Stimulated activated CD8-positive, alpha-beta memory T cell treated with anti-CD3 and anti-CD28 coated beads, Interleukin-12 subunit alpha, Interleukin-12 subunit beta, amount 100 ng/mL, for 4 hours (primary cell): ENCODE measurements at places on chromosomes 12 and 14.

DNA sequence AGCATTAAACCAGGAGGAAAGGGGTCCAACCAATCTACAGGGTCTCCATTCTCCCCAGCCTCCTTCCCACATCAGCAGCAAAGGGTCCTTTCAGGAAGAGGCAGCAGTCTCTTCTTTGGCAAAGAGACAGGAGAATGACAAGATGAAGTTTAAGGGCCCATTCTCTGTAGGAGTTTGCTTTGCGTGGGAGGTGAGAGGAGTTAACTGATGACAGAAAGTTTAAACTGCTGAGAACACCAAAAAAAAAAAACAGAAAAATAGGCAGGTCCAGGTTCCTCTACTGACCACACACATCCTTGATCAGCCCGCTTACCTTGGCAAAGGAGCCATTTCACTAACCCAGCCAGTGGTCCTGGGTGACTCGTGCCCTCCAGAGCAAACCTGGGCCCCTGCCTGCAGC is 5.7 kb downstream of the SLC6A13 start:
- no peak for DNase-seq

DNA sequence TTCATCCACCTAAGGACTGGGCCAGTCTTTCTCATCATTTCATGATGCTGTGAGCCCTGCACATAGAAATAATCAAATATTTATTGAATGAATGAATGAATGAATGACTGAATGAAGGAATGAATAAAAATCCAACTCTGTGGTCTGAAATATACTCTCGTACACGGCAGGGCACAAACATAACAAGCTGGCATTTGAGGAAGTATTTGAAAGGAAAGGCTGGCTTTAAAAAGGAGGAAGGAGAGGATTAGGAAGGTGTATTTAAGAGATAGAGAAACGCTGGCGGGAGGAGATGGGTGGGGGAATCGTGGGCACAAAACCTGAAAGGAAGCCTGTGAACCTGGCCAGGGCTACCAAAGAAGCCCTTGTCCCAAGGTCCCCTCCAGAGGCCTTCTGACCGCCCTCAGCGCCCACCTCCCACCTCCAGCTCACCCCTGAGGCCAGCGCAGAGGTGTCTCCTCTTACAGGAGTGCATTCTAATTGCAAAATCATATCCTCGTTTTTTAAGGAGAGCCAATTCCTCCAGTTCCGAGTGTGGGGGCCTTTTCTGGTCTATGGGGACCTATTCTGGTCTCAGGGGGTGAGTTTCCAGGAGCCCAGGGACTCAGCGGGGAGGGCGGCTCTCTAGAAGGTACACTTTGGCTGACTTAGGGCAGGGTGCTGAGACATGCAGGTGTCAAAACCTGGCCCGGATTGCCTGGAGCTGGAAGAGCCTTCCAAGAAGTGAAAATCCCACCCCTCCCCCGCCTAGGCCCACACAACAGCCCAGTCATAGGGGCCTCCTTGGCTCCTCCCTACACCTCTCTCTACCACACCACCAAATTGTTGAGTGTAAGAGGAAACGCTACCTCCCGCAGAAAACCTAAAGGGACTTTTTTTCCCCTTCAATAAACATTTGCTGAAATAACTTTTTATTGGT is 8.7 kb upstream of the JDP2 start:
- no peak for DNase-seq

DNA sequence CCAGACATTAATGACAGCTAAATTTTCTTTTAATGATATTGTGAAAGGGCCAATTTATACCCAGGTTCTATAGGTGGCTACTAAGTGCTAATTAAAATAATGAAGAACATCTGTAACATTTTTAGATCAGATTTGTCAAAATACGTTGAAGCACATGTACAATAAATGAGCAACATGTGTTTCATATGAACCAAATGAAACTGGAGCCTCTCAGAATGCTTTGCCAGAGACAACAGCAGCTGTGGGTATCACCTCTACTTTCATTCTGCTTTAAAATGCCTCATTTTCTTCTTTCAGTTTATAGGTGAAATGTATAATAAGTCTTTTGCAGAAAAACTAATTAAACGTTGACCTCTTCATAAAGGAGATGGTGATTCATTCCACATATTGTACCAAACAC is 26.1 kb upstream of the MYF6 start:
- no peak for DNase-seq

DNA sequence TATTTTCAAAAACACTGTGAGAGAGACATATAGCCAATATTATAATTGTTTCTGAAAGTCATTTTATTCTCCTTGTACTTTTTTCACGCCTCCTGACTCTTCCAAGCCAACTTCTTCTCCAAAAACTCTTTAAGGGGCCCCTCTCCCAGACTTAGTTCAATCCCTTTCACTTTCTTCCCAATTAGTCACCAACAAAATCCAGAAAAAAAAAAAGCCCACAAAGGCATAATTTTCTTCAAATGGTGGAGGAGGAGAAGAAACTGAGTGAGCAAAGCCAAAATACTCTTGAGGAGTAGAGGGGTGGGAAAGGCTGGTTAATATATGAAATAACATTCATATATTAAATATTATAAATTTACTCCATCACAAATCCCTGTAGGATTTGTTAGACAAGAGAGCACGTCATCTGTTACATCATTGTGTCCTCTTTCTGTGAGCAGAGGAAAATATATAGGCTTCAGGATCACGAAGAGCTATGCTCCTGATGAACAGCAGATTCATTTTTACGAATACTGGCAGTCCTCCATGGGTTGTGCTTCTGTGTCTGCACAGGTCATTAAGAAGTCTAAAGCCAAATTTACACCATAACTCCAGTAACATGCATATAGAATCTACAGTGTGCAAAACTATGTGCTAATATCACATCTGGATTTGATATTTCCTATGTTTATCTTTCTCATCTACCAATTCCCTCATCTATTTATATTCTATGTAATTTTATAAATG is 25.9 kb upstream of the NID2 start:
- DNase-seq, result no peak

GRCh38 chr12:25100194-25101091 is 94.5 kb downstream of the DNAI7 start:
- no peak for DNase-seq

DNA sequence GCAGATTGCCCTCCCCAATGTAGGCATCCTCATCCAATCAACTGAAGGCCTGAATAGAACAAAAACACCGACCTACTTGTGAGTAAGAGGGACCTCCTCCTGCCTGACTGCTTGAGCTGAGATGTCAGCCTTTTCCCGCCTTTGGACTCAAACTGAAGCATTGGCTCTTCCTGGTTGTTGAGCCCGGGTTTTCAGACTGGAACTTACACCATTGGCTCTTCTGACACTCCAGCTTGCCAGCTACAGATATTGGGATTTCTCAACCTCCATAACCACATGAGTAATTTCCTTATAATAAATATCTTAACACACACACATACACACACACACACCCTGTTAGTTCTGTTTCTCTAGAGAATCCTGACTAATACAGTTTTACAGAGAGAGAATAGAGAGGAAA is 173.4 kb upstream of the NTF3 start:
- DNase-seq, result no peak

- no peak for DNase-seq
These were observed 24.2 kb downstream of the PTPRO start for GRCh38 chr12:15346488-15346887.

DNA sequence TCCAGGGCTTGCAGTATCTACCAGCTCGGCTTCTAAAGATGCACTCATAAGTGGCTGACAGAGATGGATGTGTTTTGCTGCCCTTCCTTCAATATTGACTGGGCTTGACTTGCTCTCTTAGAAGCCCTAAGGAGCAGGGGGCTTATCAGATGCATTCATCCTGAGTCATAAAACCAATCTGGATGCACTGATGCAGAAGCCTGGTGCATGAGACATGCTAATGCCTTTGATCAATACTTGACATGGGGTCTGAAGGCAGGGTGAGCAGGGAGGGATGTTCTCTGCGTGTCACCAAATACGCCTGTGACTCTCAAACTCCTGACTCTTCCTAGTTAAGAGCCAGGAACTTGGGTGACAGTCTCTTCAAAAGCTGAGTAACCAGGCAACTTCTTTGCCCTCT is 77.8 kb upstream of the HSPB8 start:
- no peak for DNase-seq

GRCh38 chr12:50315803-50316202 is 32.5 kb upstream of the LIMA1 start:
- no peak for DNase-seq

DNA sequence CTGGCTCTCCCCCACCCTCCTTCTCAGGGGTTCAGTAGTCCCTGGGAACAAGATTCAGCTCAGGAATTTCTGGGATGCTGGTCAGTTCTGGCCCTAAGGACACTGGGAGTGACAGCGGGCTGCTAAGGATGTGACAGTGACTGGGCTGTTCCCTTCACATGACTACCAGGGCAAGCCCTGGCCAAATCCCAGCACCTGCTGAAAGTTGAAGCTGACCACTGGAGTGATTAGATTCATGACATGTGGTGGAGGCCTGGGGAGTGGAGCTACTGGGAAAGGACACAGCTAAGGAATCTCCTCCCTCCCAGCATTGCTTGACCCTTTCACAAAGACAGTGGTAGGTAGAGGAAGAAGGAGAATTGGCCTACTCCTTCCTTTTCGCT is 204.9 kb downstream of the DAD1 start:
- DNase-seq, result no peak

DNA sequence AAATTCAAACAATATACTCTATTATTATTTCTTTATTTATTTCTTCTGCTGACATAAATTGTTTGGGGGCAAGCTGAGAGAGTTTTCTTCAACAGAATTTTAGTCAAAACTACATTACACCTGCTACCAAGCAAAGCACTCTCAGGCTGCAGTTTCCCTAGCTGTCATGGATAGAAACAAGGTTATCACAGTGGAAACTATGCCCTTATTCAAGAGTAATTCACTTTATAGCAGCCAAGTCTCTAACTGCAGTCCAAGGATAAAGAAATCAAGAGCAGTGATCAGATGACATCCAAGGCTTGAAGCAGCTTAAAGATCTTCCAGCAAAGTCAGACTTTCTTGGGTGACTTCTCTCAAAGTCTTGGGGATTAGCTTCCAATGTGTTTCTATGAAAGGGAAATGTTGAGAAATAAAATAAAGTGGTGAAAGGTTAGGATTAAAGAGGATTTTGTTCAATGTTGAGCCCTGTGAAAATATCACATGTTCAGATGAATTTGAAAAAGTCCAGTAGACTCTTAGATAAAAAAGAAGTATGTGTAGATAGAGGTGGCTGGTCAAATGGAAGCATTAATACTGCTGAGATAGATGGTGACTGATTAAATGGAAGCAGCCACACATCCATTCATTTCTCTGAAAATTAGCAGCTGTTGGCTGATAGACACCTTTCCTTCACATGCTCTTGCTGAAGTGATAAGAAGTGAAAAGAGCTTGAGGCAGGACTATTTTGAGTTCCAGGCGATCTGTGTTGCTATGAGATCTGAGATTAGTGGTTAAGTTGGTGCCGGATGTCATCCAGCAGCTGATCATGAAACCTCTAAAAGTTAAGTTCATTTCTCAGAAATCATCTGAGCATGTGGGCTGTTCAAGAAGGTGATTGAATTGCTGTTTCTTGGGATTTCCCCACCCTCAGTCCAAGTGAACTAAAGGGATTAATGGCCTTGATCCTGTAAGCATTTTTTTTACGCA is 257.8 kb upstream of the BTG1 start:
- no peak for DNase-seq

DNA sequence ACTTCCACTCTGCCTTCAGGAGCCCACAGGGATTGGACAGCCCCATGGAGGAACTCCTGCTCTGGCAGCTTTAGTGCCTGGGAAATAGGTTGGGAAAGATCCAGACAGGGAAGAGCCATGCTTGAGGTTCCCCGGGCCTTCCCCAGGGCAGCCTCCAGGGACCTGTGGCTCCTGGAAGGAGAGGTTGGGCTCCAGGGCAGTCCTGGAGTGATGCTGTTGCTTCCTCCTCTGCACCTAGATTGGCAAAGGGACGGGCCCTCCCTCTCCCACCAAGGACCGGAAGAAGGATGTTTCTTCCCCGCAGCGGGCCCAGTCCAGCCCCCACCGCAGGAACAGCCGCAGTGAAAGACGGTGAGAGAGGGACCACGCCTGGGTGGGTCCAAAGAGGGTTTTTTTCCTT is 16.5 kb downstream of the VASH1 start:
- DNase-seq, result no peak

DNA sequence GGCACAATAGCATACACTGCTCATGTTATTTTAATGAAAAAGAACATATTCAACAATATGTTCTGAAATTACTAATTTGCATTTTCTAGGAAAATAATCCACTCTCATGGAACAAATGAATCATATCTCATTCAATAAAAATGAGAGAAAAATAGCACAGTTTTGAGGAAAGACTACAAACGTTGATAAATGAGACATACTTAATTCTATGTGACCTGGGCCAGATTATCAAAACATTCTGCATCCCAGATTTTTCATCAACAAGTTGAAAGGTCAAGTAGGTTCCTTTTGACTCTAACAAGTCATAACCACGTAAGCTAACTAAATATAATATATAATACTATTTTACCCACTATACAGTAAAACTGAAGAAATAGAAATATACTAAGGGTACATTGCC is 296.7 kb downstream of the CEP128 start:
- DNase-seq, result no peak

DNA sequence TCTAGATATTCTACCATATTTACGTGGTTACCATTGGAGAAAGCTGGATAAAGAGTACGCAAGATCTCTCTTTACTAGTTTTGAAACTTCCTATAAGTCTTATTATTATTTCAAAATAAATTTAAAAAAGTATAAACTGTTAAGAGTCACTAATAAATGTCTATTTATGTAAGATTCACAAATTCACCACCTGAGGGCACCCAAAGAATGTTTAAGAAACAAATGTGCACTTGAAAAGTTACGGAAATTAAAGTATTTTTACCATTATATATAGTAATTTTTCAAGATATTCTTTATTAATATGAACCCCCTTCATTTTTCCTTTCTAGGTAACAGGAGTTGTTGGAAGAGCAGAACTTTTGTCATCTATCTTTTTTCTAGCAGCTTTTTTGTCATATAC is 11.9 kb downstream of the TMTC3 start:
- DNase-seq, result no peak

DNA sequence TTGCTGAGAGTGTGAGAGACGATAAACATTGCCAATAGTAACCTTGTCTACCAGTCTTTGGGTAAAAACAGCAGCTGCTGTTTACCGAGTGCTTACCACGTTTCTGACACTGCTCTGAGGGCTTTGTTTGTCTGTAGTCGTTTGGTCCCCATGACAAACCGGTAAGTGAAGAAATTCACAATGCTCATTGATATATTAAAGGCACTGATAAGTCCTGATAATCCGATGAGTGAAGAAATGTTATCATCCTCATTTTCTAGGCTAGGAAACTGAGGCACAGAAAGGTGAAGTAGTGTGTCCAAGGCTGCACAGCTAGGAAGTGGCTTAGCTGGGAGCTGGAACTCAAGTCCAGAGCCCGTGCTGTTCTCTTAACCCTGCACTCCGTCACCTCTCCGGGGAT is 138.6 kb downstream of the SCARB1 start:
- no peak for DNase-seq

DNA sequence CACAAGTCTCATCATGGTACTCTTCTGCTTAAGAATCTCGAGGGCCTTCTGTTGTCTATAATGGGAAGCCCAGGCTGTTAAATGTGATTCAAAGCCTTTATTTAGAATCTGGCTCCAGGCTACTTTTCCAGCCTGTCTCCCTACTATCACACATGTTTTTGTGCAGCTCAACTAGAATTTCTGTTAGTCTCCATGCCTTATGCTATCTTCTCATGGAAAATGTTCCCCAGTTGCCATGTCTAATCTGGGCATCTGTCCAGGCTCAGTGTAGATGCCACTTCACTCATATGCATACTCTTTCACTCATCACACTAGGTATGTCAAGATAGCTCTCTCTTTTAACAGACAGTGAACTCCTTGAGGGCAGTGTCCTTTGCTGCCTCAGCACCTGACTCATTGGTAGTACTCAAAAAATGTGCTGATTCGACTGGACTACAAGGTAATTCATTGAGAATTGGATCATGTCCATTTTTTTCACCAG is 145.3 kb downstream of the TTLL5 start:
- no peak for DNase-seq
